ENCODE measurements at places on chromosomes 11 and 22.
A peak's percentile ranks its signal among the peaks of the same experiment; 100 is the strongest.

DNA sequence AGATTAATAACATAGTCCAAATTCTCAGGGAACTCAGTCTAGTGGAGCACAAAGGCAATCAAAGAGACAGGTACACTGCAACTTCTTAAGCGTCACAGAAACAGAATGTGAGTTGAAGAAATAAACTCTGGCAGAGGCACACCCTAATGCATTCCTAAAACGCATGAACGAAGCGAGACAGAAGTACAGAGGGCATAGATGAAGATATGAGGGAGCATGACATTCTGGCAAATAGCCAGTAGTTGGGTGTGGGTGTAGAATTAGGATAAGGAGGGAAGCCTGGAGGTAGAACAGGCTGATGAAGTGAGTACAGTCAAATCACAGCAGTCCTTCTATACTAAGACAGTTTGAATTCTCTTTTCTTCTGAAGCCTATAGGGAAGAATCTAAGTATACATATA is 838.7 kb upstream of the API5 start:
- DNase-seq: no peak

GRCh38 chr11:66922551-66922950 is 35.6 kb downstream of the PC start:
- peak; percentile 75 for DNase-seq

DNA sequence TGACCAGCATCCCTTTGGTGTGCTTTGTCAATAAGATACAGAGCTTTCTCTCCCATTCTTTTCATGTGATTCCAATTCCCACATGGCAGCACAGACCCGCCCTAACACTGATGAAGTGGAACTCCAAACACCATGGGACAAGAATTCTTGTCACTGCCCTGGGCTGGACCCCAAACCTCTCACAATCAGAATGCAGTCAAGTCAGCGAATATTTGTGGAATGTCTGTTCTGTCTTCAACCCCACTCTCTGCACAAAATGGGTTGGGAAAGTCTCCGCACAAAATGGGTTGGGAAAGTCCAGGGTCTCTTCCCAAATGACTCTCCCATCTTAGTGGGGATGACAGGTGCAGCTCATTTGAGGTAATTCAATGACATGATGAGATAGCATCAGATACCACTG is 138.9 kb upstream of the TEAD1 start:
- DNase-seq: no peak

- DNase-seq: peak; percentile 60
Measured at GRCh38 chr11:93921695-93922468, 71.5 kb upstream of the VSTM5 start.

DNA sequence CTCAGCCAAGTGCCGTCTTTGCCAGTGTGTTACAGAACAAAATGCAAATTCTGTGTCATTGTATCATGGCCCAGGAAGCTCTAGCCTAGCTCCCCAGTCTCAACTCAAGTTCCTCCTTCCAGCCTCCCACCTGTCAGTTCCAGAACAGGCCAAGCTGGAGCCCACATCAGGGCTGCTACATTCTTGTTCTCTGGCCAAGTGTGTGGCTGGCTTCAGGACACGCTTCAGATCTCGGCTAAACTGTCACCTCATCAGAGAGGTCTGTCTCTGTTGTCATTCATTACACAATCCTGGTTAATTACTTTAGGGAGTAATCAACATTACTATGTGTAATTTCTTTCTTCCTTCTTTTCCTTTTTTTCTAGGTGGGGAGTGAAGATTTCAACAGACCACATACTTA is 347.0 kb upstream of the SYN3 start:
- no peak for DNase-seq

GRCh38 chr22:23419171-23419570 is 160.9 kb downstream of the IGLL1 start:
- no peak for DNase-seq

DNA sequence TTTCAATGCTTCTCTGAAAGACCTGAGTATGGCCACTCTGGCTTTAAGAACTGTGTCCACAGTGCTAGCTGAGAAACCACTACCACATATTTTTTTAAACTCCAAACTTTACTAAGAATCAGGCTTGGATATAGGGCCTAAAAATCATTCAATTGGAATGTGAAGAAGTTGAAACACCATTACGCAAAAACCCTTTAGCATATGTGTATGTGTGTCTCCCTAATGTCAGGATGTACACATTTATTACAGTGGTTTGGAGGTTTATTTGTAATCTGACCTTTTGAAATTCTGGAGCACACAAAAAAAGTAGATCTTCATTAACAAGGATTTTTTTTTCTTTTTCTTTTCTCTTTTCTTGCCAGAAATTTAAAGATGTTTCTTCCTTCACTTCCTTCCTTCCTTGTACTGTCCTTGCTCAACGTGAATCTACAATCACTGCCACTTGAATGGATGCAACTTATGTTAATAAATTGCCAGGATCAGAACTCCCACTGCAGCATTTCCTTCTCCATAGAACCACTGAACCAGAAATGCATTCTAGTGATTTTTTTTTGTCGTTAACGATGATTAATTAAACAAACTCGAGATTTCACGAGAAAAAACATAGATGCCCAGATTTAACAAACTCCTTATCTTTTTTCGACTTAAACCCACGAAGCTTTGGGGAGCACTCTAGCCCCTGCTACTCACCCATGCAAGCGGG is 3.1 kb upstream of the ADM start:
- no peak for DNase-seq

- peak; percentile 27 for DNase-seq
Measured at GRCh38 chr11:93236741-93237675, 39.2 kb upstream of the SLC36A4 start.

GRCh38 chr11:65872586-65873317 is at the start of gene EFEMP2:
EFEMP2 (minus strand) TSS chr11:65872800; CDS start chr11:65872354, 446 bp downstream.
- DNase-seq: no peak

GRCh38 chr22:28031383-28031922 is 112.4 kb upstream of the PITPNB start:
- DNase-seq: no peak

- no peak for DNase-seq
Measured at GRCh38 chr11:118998822-118999221, 884 bp downstream of the CENATAC start.

DNA sequence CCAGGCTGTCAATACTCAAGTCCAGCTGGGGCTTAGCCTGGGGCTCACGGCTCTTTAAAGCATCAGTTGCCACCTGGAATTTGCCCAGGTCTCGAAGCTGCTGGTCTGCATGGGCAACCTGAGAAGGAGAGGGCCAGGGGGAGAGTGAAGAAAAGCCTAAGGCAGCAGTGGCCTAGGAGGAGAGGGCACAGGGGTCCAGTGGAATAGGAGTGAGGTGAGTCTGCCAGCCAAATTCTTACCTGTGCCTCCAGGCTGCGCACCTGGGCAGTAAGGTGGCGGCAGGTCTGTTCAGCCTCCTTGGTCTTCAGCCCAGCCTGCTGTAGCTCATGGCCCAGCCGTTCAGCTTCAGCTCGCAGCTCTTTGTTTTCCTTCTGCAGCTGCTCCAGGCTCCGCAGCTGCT is 10.0 kb downstream of the IL18BP start:
- DNase-seq: no peak

DNA sequence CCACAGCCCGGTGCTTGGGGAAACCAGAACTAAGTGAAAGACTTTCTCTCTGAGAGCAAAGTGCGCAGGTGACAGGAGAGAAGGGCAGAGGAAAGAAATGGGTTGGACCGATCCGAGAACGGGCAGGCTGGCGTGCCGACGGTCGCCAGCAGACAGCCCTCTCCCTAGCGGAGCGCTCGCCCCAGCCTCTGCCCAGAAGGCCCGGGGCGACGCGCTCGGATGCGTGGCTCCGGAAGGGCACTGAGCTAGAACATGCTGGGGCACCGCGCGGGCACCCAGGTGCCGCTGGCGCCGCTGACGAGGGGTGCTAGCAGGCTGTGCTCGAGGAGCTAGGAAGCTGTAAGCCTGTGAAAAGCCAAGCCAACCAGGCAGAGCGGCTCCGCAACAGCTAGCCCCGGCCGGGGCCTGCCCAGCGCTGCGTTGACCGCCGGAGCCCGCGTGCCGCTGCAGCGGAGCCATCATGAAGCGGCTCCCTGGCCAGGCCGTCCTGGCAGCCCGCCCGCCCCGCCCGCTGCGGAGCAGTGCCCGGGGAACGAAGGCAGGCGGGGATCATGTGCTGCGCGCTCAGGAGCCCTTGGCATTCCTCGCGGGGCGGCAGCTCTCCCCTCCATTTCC is 22.1 kb upstream of the RRAS2 start:
- peak; percentile 15 for DNase-seq

- DNase-seq: no peak
Measured at GRCh38 chr22:29916007-29916544, 33.1 kb downstream of the MTMR3 start.

DNA sequence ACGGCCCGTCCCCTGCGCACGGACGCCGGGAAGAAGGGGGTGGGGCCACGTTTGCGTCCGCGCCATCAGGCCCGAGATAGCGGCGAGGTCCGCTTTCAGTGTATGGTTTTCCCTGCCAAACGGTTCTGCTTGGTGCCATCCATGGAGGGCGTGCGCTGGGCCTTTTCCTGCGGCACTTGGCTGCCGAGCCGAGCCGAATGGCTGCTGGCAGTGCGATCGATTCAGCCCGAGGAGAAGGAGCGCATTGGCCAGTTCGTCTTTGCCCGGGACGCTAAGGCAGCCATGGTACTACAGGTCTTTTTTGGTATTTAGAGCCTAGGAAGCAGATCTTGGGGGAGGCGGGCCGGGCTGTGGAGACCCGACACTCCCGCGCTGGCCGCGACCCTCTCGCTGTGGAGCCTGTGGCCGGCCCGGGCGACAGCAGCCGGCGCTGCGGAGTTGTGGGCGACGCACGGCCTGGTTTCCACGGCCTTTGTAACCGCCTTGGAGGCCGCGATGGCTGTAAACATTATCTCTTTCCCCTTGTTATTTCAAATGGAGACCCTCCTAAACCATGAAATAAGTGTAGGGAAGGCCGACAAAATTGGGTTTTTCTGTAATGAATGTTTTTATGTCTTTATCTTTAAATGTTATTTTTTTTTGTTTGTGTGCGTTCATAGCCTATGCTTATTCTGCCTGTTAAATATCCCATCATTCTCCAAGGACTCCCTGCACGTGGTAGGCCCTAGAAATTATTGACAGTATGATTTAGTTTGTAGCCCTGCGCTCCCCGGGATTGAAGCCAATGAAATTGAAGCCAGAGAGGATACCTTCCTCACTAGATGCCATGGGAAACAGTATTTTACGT is at the start of gene AASDHPPT:
TSS of gene AASDHPPT (plus strand) at position 54 of the 847 bp plus-strand sequence. CDS start at position 103, 49 bp downstream.
- peak; percentile 39 for DNase-seq

GRCh38 chr11:75492181-75492820 is 33.4 kb downstream of the GDPD5 start:
- peak; percentile 59 for DNase-seq

DNA sequence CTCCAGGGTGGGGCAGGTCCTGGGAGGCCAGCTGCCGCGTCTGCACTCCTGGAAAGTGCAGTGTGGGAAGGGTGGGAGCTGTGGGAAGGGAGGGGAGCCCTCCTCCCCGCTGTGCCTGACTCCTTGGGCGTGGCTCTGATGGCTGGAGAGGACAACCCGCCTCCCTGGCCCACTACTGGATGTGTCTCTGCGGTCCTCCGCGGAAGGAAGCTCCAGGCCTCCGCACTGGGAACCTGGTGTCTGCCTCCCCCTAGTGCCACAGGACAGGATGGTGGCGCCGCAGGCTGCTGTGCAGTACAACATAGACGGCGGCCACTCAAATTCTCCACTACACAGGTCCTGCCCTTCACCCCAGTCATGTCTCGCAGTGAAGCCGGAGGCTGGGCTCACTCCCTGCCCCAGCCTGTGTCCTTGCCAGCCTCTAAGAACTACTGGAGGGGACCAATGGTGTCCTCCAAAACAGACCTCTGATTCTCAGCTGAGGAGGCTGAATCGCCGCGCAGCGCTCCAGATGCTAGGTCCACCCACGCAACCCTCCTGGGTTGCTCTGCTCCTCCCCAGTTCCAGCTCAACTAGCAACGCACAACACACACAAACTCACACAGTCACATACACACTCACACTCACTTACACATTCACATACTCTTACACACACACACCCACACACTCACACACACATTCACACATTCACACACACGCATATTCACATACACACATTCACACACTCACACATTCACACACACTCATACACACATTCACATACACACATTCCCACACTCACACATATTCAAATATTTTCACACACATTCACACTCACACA is 12.4 kb upstream of the DSCAML1 start:
- DNase-seq: peak; percentile 84

DNA sequence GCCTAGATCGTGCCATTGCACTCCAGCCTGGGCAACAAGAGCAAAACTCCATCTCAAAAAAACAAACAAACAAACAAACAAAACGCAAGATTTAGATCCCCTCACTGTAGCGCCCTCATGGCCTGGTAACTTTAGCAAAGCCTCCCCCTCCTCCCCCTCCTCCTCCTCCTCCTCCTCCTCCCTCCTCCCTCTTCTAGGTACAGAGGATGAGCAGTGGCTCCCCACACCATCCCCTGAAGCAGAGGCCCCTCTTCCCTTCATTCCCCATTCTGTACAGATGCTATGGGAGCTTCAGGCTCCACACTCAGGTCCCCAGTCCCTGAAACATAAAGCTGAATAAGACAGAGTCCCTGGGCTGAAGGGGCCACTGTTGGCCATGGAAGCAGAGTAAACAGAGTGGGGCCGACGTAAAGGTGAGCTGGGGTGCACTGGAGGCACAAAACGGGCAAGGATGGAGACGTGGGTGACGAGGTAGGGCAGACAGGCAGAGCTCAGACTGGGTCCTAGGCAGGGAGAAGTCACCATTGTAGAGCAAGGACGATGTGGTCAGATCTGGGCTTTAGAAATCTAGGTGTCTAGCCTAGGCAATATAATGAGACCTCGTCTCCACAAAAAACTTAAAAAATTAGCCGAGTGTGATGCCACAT is 19.4 kb upstream of the NFAM1 start:
- DNase-seq: no peak

- no peak for DNase-seq
Measured at GRCh38 chr11:107408762-107409211, 48.8 kb downstream of the CWF19L2 start.

DNA sequence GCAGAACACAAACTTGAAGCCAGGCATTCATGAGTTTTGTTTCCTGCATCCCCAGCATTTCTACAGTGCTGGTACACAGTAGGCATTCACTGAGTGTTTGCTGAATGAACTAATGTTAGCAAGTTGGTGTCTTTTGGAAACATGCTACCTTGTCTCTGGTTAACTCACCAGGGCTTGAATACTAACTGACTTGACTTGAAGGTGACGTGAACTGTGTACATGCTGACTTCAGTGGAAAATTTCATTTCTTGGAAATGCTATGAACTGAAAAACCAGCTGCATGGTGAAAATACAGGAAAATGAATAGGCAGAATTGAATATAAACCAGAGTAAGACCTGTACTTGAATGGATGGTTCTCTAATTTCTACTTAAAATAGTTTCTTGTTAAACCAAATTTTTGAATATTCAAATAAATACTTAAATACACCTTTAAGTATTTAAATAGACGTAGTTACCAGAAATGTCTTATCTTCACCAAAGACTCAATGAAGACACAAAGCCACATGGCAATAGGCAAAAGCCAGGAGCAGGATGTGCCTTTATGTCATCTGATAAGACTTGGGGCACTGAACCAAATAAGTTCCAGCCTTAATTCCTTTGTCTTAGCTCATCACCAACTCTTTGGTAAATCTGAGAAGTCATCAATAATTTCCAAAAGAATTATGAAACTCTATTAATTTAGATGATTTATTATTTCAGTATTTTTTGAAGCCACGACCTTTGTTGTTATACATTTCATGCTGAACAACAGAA is 39.7 kb upstream of the POU2AF2 start:
- DNase-seq: no peak

- DNase-seq: peak; percentile 82
Measured at GRCh38 chr11:72040491-72041363, 39.6 kb downstream of the NUMA1 start.
